IMR-90 (cell line): ENCODE measurements at places on chromosomes 11 and 22.

DNA sequence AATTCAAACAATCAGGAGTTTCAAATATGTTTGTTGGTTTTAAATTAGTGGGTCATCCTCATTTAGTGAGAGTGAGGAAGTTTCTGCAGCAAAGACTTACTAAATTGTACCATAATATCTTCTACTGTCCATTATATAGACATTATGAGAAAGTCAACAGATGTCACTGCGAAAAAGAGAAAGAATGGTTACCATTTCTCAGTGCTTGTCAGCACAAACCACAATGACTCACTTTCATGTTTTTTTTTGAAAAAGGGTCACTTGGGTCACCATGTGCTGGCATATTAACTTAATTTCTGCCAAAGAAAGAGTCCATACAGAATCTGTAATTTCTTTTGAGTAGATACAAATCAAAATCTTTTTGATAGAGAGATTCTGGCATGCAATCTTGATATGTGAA, 924.6 kb upstream of the FAT3 start:
- peak; percentile 59 for DNase-seq

- DNase-seq, result no peak
These were observed 33.9 kb downstream of the TSG101 start for GRCh38 chr11:18492888-18493287.

DNA sequence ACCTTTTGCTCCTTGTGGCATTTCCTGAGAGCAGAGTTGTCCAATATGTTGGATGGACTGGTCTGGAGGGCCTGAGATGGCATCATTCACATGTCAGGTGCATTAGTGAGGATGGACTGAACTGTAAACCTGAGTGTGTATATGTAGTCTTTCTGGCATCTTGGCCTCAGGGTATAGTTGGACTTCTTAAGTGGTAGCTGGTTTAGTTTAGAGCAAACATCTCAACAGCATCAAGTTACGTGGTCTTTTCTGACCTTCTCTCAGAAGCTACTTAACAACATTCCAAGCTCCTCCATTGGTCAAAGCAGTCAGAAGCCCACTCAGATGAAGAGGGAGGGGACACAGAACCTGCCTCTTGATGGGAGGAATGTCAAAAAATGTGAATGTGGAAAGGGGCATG, 829.9 kb downstream of the METTL15 start:
- peak; percentile 13 for DNase-seq

DNA sequence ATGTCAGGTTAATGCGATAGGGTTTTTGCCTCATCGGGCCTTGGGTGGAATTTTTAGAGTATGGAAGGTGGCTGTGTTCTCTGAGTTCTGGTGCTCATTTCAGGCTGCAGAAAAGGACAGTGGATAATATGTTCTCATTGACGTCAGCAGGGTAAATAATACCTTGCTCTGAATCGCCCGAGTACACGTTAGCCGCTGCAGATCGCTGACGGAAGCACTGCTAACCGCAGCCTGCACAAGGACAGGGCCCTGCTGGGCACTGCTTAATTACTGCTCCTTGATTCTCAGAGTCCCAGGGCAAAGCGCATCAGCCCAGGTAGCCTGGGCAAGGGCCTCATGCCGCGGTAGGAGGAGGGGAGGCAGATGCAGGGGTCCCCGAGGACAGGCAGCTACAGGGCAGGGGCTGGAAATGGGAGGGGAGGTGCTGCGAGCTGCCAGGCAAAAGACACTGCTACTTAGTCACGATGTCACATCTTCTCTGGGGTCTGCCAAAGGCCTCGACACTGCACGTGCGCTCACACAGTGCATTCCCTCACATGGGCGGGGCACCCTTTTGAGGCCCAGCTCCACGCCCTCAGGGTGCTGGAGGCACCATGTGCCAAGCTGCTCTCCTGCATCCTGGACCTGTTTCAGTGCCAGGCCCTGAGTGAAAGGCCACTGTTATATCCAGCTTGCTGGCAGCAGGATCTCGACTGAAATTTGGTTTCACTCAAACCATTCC, 35.2 kb downstream of the PPP2R1B start:
- DNase-seq, result no peak

- peak; percentile 62 for DNase-seq
These were observed 23.3 kb downstream of the ARL14EP start for GRCh38 chr11:30346068-30346688.

GRCh38 chr11:72146625-72147024, 11.1 kb downstream of the FOLR3 start:
- no peak for DNase-seq

DNA sequence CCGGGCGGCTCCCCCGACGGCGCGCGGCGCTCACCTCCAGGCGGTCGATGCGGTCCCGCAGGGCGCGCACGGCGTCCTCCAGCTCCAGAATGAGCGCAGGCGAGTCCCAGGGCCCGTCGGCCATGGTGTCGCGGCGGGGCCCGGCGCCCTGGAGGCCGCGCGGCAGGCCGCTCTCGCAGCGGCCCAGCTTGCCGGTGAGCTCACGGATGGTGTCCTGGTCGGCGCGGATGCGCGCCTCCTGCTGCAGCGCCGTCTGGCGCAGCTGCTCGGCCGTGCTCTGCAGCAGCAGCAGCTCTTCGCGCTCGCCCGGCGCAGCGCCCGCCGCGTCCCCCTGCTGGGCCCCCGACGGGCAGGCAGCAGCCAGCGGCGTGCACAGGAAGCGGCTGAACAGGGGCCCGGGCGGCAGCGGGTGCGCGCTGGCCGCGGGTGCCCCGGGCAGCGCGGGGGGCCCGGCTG, 599 bp downstream of the NPTXR start:
- DNase-seq, result peak; percentile 81

DNA sequence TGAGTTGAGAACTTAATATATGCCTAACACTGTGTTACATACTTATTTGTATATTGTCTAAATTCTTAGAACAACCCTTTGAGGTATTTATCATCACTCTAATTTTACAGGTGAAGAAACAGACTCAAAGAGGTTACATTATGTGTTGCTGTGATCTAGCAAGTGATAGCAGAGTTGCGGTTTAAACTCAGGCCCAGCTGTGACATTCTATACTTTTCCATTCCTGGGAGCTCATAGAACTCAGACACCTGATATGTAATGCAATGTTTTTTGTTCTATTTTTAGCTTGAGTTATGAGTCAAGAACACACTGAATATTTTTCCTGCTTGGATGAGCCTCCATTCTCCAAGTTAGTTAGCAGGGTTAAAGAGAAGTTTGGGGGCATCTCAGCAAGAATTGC, 449.7 kb upstream of the DDI1 start:
- DNase-seq, result peak; percentile 58

DNA sequence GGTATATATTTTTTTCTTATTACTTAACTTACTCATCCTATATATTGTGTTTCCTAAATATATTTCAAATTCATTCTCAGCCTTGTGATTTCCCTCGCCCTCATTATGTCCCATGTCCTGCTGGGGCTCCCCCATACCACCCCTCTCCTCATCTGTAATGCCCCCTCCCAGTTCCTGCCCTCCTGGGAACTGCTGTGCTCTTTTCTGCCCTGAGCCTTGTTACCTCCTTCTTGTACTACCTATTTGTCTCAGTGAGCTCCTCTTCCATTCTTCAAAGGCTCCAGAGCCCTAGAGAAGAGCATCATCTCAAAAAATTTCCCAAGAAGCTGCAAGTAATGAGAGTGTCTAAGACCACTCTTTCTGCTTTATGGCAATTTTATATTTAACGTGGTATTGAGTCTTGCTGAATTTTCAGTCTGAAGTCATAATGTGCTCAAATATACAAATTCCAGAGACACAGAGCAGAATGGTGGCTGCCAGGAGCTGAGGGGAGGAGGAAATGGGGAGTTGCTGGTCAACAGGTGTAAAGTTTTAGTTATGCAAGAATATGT, 66.5 kb upstream of the TOP3B start:
- no peak for DNase-seq

DNA sequence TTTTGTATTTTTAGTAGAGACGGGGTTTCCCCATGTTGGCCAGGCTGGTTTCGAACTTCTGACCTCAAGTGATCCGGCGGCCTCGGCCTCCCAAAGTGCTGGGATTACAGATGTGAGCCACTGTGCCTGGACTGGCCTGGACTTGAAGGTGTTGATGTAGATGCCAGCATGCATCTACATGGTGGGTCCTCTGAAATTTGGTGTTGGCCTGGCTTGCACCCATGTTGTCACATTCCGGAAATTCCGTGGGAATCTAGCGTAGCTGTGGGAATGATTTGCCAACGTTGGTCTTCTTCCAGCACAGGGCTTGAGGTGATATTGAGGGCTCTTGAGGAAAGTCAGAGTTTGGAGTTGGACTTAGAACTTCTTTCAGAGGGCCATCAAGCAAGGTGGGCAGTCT, 6.5 kb downstream of the PACS1 start:
- DNase-seq, result no peak

- no peak for DNase-seq
These were observed 10.2 kb upstream of the CD82 start for GRCh38 chr11:44555031-44555800.

DNA sequence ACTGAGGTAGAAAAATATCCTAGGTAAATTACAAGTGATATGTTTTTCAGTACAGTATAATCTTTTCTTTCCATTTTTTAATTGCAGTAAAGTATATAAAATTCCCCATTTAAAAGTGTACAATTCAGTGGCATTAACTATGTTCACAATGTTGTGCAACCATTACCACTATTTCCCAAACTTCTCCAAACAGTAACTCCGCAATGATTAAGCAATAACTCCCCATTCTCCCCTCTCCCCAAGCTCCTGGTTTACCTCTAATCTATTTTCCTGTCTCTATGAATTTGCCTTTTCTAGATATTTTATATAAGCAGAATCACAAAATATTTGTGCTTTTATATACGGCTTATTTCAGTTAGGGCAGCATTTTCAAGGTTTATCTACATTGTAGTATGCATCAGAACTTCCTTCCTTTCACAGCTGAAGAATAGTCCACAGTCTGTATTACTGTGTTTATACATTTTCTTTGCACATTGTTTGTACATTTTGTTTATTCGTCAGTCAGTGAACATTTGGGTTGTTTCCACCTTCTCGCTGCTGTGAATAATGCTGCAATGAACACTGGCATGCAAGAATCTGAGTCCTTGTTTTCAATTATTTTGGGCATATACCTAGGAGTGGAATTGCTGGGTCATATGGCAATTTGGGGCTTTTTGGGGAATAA, 110.7 kb downstream of the RPL27A start:
- DNase-seq, result peak; percentile 51

GRCh38 chr22:20547029-20547428, 39.6 kb downstream of the MED15 start:
- no peak for DNase-seq

DNA sequence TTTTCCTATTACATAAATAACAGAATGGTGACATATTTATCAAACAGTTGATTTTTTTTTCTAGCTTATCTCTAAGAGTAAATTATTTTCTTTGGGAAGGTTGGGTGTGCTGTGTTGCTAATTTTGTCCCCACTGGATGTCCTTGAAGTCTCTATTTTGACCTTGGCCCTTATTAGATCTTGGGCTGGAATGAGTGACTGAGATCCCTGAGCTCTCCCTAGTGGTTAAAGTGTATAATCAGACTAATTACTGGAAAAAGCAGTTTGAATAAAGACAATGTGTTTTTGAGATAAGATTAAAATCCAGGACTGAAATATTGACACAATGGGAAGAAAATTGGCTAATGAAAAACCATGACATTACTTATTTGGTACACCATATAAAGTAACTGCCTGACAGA, 56.1 kb downstream of the AASDHPPT start:
- DNase-seq, result no peak

- peak; percentile 55 for DNase-seq
These were observed 57.4 kb downstream of the NECTIN1 start for GRCh38 chr11:119671561-119672015.

DNA sequence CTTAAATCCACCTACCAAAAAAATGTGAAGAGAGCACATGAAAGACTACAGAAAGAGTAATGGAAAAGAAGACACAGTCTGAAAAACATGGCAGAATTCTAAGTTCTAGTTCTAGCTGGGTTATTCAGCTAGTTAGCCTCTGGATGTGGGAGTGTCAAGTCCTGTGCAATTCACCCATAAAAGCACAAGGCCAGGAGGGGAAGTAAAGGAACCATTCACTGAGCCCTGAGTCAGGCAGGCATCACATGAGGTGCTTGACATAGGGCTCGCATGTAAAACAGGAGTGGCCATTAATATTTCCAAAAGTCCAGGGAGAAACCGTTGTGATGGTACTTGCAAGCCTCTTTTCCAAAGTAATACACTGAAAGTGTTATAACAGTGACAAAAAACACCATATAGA, 103.7 kb downstream of the GAB2 start:
- DNase-seq, result peak; percentile 12

- DNase-seq, result no peak
These were observed 25.2 kb downstream of the LIF start for GRCh38 chr22:30221121-30221992.

DNA sequence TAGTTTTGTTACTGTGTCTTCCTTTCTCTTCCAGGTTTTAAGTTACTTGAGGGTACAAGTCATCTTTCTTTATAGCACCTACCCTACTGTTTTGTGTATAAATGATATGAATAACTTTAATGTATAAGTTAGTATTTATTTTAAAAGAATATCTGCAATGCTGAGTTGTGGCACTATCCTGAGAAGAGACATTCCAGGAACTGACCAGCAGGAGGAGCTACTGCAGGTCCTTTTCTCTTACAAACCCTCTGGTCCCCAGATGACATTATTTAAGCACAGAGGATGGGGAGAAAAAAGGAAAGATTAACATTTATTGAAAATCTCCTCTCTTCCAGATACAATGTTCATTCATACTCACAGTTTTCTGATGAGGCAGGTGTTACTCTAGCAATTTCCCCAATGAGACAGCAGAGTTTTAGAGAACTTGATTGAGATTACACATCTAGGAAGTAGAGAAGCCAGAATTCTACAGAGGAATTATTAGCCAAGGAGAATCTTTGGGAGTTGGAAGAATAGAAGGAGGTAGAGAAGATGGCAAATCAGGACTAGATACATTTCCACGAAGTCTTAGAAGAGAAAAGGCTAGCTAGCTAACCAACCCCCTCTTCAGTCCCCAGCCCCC, 541.2 kb upstream of the API5 start:
- DNase-seq, result no peak

GRCh38 chr22:21622919-21623647, 6.7 kb downstream of the YDJC start:
- DNase-seq, result no peak

GRCh38 chr11:108916290-108916689, 251.4 kb downstream of the DDX10 start:
- DNase-seq, result peak; percentile 59

DNA sequence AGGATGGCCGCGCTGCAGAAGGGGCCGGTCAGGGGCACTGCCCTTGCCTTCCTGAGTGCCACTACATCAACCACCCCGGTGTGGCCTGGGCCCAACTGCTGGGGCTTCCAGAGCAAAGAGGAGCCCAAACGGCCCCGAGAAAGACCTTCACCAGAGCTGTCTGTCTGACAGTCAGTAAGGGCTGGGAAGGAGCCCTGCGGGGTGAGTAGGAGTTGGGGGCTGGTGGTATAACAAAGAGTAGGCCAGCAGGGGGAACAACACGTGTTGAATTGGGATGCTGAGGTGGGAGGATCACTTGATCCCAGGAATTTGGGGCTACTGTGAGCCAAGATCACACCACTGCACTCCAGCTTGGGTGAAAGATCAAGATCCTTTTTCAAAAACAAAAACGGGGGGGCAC, 3.9 kb downstream of the GSTT4 start:
- no peak for DNase-seq
